Stimulated activated CD8-positive, alpha-beta memory T cell treated with anti-CD3 and anti-CD28 coated beads, Interleukin-4, amount 100 ng/mL, for 48 hours (primary cell): ENCODE measurements at places on chromosomes 3 and 15.

DNA sequence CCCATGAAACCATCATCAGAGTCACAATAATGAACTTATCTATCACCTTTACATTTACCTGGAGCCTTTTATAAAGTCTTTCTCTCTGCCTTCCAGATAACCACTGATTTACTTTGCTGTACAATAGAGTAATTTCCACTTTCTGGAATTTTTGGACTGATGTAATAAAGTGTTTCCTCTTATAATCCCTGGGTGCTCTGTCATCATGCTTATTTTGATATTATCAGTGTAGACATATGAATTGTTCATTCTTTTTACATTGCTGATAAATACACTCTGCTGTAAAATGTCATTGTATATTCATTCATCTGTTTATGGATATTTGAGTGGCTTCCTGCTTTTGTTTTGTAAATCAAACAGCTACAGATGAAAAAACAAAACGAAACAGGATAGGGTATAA is 27.0 kb upstream of the IREB2 start:
- no peak for DNase-seq

GRCh38 chr3:4928277-4928789 is 50.9 kb upstream of the BHLHE40 start:
- no peak for DNase-seq

DNA sequence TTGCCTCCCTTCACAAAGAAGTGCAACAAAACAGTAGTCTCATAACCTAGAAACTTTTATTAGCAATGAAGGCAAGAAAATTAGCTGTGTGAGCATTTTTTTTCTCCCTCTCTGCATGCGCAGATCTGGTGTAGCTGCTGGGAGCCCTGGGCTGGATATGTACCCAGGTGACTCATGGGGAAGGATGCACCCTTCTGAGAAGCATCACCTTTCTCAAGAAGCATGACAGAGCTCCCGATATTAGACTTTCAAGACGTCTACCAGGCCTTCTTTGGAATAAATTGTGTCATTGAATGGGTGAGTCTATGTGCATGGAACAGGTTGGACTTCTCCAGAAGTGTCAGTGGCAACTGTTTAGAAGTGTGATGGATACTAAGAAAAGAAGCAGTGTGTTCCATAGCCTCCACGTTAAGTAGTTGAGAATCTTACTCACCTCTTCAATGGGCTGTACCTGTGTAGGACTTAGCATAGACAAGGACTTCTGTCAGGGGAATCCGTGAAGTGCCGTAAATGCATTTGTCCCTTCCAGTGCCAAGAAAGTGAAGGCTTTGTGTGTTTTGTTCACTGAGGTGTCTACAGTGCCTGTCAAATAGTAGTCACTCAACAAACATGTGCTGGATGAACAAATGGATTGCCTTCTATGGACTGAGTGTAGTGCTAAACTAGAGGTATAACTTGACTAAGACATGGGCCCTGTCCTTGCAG is 47.7 kb upstream of the RASGRP1 start:
- peak; percentile 75 for DNase-seq

DNA sequence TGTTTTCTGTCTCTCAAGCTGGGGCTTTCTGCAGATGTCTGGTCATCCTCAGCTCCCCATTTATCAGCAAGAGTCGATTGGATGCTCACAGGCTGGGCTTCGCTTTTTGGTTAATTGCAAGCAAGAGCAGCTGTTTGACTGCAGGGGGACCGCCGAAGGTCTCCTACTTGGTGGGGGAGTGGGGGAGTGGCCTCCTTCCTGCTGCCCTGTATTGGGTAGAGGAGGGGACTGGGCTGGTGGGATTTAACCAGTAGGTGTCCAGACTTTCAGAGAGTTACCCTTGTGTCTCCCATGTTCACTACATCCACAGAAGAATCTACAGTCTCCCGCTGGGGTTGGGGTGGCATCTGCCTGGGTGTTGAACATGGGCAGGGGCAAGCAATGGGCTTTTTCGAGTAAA is 78.7 kb downstream of the PLXNA1 start:
- DNase-seq = no peak

DNA sequence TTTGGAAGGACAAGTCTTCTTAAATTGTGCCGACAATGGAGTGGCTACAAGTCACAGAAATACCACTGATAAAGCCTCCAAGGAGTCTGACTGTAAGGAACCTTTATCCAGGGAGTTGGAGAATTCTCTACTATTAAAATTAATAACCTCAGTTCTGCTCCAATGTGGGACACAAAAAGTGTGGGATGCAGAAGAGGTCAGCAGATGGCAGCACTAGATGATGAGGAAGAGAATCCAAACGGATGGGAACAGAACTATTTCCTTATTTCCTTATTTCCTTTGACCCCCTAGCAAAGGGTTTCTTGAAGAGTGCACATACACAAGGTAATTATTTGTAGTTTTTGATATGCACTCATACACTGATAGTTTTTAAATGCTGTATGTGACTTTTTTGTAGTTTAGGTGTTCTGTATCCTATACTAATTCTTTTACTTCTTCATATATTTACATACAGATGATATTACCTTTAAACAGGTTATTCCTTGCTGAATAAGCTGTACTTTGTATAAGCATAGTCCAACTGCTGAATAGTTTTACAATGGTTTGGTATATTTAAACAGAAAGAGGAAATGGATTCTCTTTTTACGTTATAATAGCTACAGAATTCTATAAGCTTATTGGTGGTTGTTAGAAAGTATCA is 25.6 kb upstream of the NLGN1 start:
- no peak for DNase-seq
